Activated CD4-positive, alpha-beta T cell treated with anti-CD3 and anti-CD28 coated beads, Interleukin-2, amount 50 U/mL, for 16 hours (primary cell): ENCODE measurements at places on chromosomes 11 and 22.

- no peak for DNase-seq
Measured at GRCh38 chr11:34647131-34647530, 26.2 kb downstream of the EHF start.

DNA sequence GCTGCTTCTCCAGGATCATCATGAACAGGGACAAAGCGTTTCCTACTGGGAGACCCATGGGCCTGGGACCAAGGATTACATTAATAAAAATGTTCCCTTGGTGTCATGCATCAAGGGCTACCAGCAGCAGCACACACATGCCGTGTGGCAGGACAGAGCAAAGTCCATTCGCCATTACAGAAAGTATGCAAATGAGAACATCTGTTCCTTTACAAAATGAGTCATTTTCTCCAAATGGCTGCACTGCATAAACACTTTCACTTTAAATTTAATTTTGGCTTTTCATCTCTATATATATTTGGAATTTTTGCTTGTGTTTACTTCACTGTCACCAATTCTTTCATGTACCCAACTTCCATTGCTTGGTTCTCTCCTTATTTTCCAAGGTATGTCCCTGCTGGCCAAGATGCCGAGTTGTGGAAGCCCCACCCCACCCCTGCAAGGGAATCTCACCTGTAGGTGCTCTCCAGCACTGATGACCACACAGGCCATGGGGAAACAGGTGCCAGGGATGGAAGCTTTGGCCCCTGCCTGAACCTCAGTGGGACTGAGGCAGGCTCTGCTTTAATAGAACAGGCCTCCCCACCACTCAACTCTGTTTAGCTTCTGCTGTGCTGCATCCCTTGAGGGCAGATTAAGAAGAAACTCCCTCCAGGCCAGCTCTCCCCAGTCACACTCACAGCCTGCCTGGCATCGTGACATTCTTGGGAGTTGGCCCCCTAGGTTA, 15.6 kb upstream of the GNAZ start:
- no peak for DNase-seq

- no peak for DNase-seq
Measured at GRCh38 chr22:26748845-26749244, 91.5 kb downstream of the MIAT start.

DNA sequence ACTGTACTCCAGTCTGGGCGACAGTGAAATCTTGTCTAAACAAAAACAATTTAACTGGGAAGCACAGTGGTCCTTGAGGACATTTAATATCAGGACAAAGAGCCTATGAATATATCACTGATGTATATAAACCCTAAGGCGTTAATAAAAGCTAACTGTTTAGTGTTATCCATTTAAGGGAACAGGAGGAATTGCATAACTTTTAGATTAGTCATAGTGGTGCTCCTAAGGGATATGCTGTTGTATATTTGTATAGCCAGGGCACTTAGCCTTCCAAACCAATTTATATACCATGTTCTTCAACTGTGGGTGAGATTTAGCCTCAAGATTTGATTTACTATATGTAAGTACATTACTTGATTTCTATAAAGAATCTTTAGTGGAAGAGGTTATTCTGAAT, 3.0 kb upstream of the CHEK1 start:
- no peak for DNase-seq

- no peak for DNase-seq
Measured at GRCh38 chr11:72111300-72112142, 974 bp downstream of the ANAPC15 start.

DNA sequence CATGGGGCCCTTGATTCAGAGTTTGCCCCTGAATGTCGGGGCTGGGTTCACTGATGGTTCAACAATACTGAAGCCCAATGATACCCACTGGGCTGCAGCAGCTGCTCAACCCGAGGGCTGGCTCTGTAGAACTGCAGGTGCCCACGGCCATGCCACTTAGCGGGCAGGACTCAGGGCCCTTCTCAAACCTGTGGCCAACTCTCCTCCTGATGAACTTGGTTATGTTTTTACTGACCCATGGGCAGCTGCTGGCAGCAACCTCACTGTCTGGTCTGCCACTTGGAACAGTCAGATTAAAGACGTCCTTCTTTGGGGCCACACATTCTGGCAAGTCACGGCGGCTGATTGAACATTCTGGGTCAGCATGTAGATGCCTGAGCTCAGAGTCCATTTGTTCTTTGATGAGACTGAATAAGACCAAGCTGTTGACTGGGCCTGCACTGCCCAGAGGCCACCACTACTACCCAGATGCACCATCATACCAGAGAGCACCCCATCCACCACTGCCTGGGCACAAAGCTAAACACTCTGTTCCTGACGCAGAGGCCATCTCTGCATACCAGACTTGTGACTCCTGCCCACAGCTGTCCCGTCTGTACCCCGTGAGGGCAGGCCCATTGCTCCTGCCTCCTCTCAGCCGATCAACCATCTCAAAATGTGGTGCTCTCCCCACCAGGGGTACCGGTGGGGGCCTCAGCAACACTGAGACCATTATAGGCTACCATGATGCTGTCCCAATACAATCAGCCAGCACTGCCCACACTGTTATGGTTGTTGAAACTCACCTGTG, 67.8 kb downstream of the SHANK2 start:
- no peak for DNase-seq

GRCh38 chr11:7874056-7874455, 57.0 kb downstream of the OR10A6 start:
- no peak for DNase-seq

GRCh38 chr22:31800065-31800464, 46.2 kb downstream of the DEPDC5 start:
- no peak for DNase-seq

DNA sequence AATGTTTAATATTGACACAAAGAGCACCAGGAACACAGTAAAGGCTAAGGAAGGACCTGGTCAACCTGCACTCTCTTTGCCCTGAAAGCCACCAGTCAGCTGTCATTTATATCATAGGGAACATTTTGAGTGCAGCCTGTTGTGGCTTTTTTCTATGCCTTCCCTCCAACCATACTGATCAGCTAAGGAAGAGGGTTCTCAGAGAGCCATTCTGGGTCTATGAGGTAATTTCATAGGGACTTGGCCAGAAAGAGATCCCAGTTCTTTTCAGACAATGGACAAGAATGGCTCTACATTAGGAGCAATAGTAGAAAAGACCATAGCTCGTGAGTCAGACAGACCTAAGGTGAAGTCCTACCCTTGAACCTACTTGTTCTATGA, 132.8 kb downstream of the CCDC34 start:
- no peak for DNase-seq

DNA sequence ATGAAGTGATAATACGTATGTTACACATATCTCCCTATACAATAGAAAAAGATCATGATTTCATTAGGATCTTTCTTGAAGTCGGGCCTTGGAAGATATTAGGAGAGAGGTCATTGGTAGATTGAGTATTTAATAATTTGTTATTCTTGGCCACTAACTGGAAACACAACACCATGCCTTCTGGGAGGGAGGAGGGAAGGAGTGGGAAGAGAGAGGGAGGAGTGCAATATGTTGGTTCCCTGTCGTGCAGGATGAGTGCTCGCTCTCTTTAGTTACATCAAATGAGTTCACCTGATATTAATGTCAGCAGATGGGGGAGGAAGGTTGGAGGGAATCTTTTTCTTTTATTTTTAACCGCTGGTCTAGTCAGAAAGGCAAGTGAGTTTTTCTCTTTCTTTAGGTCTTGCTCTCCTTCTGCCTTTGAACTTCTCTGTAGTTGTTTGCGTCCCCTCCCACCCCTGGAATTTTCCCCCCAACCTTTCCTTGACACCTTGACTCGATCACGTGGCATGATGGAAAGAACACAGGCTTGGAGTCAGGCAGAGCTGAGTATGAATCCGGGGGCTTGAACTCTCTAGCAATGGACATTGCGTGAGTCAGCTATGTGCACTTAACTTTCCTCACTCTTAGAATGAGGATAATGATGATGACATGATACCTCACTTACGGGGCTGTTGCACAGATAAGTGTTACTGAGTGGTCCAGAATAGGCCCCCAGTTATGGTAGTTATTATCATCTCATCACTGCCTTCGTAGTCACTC, 6.2 kb downstream of the ADAMTS15 start:
- no peak for DNase-seq

DNA sequence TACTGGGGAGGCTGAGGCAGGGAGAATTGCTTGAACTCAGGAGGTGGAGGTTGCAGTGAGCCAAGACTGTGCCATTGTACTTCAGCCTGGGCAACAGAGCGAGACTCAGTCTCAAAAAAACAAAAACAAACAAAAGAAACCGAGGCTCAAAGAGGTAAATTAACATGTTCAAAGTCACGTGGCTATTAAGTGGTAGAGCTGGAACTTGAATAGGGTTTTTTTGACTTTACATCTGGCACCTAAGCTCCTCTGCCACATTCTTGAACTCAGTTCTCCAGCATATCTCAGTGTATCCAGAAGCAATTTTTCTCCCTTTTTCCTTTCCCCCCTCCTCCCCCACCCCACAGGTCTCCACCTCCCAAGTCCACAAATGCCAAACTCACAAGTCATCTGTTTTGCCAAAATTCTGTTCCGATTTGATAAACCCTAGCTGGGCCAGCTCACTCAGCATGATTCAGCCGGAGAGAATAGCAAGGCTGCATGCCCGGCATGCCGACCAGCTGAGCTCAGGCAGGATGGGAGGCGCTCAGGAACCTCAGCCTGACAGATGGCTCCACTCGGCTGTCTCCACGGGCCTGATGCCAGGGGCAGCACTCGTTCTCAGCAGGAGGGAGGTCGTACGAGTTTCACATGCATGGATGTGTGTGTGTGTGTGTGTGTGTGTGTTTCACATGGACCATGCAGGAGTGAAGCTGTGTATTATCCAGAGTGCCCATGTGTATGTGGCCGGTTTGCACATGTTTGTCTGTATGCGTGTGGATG, 63.2 kb upstream of the RRAS2 start:
- DNase-seq, result no peak

DNA sequence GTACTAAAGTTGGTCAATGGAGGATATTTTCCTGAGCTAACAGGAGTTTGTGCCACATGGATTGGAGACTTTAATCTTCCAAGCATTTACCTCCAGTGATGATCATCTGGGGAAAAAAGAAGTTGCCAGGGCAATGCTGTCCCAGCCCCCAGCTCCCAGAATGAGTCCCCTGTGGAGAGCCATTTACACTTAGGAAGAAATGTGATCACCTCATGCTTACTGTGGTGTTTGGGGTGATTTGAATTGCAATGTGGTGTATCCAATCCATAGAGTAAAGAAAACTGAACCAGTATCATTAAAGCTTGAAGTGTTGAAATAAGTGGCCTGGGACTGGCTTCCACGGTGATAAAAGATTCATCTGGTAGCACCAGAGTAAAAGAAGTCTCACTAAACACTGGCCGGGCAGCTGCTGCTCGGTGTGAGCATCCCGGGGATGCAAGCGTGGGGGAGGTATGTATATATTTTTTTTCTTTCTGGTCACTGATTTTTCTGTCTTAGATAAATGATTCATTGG, 117.2 kb upstream of the NTM start:
- no peak for DNase-seq

GRCh38 chr22:27311698-27312550, 489.6 kb downstream of the MN1 start:
- DNase-seq, result no peak

GRCh38 chr11:106152824-106153223, 75.4 kb downstream of the AASDHPPT start:
- no peak for DNase-seq

- no peak for DNase-seq
Measured at GRCh38 chr11:86595451-86595850, 77.0 kb downstream of the ME3 start.

DNA sequence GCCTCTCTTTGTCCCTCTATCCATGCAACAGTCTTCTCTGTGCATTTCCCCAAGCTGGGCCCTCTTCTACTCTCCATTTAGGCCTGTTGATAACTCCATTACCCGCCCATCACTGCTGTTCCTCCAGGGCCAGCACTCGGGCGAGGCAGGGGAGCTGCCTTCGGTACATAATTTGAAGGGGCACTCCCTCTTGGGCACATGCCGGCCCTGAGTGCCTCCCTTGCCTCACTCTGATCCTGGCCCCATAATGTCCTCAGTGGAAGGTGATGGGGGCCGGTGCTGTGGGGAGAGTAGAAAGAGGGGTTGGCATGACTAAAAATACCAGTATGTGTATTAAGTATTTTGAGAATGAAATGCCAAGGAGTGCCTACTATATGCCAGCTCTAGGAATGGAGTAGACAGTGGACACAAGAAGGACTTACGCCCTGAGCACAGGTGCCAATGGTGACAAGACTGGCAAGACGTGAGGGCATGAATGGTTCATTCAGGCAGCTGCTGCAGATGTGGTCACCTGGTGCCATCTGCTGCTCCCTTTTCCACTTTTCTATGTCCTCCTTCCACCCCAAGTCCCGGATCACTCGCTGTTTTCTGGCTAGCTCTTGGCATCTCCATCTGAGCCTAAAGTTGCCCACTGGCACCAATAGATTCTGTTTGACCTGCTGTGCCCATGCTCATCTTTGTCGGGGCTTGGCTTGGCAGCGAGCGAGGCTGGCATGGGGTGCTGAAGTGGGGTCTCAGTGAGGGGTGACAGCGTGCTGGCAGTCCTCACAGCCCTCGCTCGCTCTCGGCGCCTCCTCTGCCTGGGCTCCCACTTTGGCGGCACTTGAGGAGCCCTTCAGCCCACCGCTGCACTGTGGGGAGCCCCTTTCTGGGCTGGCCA, 22.6 kb downstream of the TMEM218 start:
- no peak for DNase-seq

GRCh38 chr11:25198704-25199103, 701.9 kb downstream of the LUZP2 start:
- no peak for DNase-seq

GRCh38 chr11:130666781-130667251, 218.4 kb downstream of the ADAMTS15 start:
- no peak for DNase-seq

GRCh38 chr11:69949327-69949726, 128.8 kb upstream of the ANO1 start:
- DNase-seq, result no peak

DNA sequence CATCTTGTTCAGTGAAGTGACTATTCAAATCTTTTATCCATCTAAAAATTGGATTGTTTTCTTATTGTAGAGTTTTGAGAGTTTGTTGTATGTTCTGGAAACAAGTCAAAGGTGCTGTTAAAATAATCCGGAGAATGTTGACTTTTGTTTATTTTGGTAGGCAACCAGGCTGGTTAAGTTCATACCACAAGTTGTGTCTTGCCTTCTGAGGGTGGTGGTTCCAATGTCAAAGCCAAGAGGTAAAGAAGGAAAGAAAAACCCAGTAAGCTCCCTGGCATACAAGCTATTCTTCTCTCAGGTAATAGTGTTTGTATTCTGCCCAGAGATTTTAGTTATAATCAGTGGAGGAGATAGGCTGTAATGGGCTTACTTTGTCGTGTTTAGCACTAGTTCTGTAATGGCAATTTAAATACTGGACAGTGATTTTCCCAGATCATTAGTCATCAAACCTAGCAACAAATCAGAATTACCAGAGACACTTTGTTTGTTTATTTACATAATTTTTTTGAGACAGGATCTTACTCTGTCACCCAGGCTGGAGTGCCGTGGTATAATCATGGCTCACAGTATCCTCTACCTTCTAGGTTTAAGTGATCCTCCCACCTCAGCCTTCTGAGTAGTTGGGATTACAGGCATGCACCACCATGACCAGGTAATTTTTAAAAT, 15.1 kb upstream of the CSRP3 start:
- DNase-seq, result no peak
